Activated naive CD4-positive, alpha-beta T cell treated with anti-CD3 and anti-CD28 coated beads for 36 hours (primary cell): ENCODE measurements at places on chromosomes 2 and 18.

- H3K4me3 ChIP-seq, result no peak overlapping the region
- H3K27ac ChIP-seq, result no peak overlapping the region
- DNase-seq, result peak; percentile 51
- H3K4me1 ChIP-seq, result peaks cover 3% of the 10 kb centered on the region
- H3K27me3 ChIP-seq, result no peaks in the 10 kb centered on the region
Measured at GRCh38 chr18:10559553-10560451, 34.0 kb downstream of the NAPG start.

GRCh38 chr2:208407667-208408066 lies 1.1 kb downstream of the PTH2R start:
- H3K4me1 ChIP-seq, result peaks cover 10% of the 10 kb centered on the region
- DNase-seq, result peak; percentile 20
- no peak overlapping the region for H3K27ac ChIP-seq

DNA sequence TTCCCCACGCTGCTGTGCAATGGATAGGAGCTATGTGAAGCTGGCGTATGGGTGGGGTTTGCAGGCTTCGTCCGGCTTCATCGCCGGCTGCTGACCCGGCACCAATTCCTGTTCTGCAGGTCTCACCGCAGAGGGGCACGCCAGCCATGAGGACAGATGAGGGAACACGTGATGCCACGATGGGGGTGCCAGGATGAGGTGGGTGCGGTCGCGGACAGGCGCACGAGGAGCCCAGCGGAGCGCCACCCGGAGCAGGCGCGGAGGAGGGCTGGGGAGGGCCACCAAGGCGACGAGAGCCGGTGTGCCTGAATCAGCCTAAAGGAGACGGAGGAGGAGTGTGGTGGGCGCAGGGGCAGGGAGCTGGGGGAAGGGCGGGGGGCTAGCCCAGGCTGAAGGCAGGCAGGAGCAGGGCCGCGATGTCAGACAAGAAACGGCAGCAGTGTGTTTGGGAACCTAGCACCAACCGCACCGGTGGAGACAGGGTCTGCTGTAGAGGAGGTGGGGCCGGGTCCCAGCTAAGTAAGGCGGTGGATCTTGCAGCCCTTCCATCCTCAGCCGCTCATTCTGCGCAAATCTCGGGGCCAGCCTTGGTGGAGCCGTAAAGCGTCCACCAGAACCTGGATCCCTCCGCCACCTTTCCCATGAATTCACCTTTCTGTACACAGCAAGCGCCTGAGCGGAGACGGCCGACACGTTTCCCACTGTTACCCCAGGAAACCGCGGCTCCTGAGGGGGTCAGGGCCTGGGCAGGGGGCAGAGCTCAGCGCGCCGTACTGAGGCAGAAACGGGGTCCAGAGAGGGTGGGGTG lies 17.0 kb upstream of the CD8A start:
- H3K4me1 ChIP-seq, result peaks cover 17% of the 10 kb centered on the region
- peak overlapping the region; percentile 75 for H3K4me3 ChIP-seq
- no peak overlapping the region for H3K27ac ChIP-seq
- peaks cover 34% of the 10 kb centered on the region for H3K27me3 ChIP-seq

DNA sequence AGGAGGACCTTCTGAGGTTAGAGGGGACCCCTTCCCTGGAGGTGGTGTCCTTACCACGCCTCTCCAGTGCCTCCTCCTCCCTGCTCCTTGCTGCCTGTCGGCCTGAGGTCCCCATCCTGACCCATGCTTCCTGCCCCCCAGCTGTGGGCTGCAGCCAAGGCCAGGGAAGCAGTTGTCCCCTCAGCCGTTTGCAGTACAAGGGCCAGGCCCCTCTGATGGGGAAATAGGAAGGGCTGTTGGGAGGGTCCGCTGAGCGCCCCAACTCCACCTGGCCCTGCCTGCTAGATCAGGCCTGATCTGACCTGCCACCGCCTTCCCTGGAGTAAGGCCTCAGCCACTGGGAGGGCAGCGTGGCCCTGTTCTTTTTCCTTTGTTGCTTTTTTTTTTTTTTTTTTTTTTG lies 219.8 kb downstream of the KLHL29 start:
- no peaks in the 10 kb centered on the region for H3K27me3 ChIP-seq
- H3K36me3 ChIP-seq, result peaks cover 9% of the 10 kb centered on the region
- no peak overlapping the region for H3K4me3 ChIP-seq
- no peaks in the 10 kb centered on the region for H3K4me1 ChIP-seq
- no peak overlapping the region for H3K27ac ChIP-seq

GRCh38 chr2:220334871-220335590 lies 707.6 kb downstream of the SLC4A3 start:
- no peak overlapping the region for H3K4me3 ChIP-seq
- no peaks in the 10 kb centered on the region for H3K4me1 ChIP-seq
- H3K27ac ChIP-seq, result no peak overlapping the region

DNA sequence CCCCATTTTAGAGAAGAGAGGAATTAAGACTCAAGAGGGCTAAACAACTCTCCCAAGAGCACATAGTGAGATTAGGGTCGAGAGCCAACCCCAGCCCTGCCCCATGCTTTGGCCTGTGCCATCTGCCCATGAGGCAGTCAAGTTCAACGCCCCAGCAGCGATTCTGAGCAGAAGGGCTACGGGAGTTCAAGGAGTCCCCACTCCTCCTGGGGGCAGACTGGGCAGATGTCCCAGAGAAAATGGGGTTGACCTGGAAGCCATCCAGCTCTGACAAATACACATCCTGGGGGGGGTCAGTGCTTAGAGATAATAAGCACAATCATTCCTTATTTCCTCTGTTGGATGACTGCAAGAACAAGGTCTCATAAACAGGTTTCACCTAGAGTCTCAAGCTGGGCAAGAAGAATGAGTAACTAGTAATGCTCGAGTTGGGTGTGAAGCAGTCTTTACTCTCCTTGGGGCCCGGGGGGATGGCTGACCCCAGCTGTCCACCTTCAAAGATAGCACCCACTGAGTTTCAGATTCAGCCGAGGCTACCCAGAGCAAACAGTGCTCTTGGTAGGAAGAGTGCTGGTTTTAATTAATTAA lies 716.4 kb downstream of the RNF144A start:
- no peak for DNase-seq
- H3K27ac ChIP-seq, result no peak overlapping the region

DNA sequence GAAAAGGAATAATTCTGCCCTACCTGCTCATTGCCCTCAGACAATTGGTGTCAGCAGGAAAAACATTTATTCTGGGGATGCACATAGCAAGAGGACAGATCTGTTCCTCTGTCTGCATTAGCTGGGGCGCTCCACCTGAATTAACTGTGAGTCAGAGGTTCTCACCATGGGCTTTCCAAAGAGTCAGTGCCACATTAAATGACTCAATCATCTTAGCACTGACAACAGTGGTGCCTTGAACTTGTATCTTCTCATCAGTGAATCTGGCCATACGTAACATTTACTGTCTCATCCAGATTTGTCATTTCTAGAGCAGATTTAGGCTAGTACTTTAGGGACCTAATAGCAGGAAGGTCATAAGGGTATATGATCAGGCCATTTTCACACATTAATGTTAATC lies 358.1 kb upstream of the CRIM1 start:
- no peaks in the 10 kb centered on the region for H3K4me1 ChIP-seq
- H3K27me3 ChIP-seq, result no peaks in the 10 kb centered on the region
- DNase-seq, result peak; percentile 5
- no peaks in the 10 kb centered on the region for H3K36me3 ChIP-seq
- H3K27ac ChIP-seq, result no peak overlapping the region

- H3K27me3 ChIP-seq, result no peaks in the 10 kb centered on the region
- no peak overlapping the region for H3K27ac ChIP-seq
- no peak for DNase-seq
- H3K4me3 ChIP-seq, result no peak overlapping the region
Measured at GRCh38 chr2:152648336-152648735, 68.9 kb downstream of the PRPF40A start.

DNA sequence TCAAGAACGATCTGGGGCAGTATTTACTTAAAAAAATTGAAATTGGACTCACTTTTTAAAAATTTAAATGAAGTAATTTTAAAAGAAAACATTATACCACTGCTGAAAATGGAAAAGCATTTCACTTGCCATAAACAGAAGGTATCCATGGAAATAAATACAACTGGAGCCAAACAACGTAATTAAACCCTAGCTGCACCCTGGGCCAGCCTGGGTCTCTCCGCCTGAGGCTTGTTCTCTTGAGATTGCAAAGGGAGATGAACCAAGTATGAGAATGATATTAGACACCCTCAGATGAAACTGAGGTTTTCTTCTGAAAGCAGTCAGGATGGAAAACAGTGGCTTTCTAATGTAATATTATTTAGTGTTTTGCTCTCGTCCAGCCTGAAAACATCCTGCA lies 264.4 kb downstream of the KCNE4 start:
- no peaks in the 10 kb centered on the region for H3K27me3 ChIP-seq
- H3K27ac ChIP-seq, result no peak overlapping the region
- DNase-seq, result no peak
- H3K4me1 ChIP-seq, result no peaks in the 10 kb centered on the region
- H3K4me3 ChIP-seq, result no peak overlapping the region
- H3K36me3 ChIP-seq, result no peaks in the 10 kb centered on the region
